ENCODE measurements at places on chromosomes 4 and X.
A peak's percentile ranks its signal among the peaks of the same experiment; 100 is the strongest.

DNA sequence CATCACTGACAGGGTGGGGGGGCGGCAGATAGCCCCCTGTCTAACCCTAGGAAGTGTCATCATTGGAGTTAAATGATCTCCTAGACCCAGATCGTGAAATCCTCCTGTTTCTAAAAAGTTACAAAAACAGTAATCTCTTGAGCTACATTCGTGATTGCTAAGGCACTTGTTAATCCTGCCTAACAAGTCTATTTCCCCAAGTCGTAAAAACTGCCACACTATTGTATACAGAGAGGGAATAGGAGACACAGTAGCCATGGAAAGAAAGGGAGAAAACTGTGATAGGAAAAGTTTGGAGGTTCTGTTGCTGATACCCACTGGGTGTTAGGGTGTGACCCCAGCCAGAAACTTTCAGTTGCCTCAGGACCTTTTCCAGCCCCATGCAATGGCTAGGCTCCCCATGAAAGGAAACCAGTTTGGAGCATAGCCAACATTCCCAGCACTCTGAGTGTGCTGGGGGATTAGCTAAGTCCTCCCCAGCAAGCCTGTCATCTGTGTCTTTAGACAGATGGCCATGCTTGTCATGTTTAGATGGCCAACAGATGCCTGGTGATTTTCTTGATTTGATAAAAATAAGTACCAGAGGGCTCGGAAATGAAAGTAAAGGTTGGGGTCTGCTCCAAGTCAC, 63.3 kb upstream of the ANXA10 start:
- no peak for DNase-seq

- DNase-seq, result no peak
Measured at GRCh38 chr4:124530464-124531077, 182.0 kb downstream of the ANKRD50 start.

- DNase-seq, result no peak
Measured at GRCh38 chr4:106371161-106371560, 2.6 kb upstream of the GIMD1 start.

GRCh38 chr4:40152637-40153036, 44.2 kb upstream of the RHOH start:
- peak; percentile 29 for DNase-seq

DNA sequence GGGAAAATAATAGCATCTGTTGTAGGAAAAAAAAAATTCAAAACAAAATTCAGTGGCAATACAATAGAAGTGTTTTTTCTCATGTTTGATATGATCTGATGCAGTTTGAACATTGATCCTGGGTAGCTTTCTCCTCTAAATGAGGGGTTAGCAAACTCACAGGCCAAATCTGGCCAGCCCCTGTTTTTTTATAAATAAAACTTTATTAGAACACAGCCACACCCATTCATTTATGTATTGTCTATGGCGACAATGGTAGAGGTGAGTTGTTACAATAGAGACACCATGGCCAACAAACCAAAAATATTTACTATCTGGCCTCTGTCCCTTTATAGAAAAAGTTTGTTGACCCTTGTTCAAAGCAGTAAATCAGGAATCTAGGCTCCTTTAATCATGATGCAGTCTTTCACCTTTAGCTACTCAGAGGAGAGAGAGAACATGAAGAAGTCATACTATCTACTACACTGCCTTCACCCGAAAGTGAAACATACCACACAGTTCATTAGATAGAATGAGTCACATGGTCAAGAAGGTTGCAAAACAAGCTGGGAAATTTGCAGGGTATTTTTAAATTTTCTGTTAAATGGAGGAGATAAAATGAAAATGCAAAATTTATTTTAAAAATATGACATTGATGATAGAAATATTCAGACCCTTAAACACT, 186.6 kb upstream of the MAOA start:
- DNase-seq, result no peak
